ENCODE measurements at places on chromosomes 6 and 20.

DNA sequence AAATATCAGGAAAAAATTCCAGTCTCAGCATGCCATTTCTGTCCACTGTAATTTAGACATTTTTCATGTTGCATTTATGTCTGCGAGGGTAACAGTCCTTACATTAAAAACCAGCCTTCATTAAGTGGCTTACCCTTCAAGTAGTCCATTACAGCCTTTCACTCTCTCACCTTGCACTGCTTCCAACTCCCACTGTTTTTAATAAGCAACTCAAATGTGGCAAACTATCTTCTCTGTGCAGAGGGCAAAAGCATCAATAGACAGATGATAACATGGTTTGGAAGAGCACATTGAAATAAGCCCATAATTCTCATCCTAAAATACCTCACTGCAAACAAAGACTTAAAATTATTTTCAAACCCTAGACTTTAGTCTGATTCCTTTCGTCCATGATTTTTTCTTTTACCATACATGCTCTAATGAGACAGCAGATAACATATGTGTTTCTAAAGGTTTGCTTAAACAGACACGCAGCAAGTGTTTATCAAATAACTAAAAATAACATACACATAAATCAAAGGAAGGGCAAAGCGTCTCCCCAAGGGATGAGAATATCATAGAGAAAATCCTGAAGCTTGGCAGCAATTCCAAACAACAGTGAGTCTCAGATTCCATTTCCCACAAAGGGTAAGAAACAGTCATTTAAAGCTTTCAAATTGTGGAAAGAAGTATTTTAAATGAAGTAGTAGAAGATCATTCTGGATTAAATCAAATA lies 130.4 kb downstream of the PTPRK start:
- no peak for DNase-seq

DNA sequence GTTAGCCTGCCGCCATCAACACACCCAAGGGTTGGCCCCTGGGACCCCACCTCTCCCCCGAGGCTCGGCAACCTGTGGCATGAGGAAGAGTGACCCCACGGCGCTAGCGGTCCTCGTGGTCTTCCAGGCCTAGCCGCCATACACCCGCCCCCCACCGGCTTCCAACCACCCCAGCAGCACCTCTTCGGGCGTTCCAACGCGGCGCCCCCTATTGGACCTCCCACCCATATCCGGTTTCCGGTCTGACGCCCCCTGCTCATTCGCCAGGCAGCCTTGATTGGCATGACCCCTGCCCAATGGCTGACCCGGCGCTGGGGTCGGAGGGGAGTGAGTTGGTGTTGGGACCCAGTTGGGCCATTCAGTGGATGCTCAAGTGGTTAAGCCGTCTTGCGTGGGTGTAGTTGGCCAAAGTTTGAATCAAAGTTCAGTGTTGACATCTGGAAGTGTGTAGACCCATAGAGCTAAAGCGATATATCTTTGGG lies at the start of gene GNAS-AS1:
Gene GNAS-AS1, minus strand, starts transcription at position 210 of the 482 bp plus-strand sequence.
- DNase-seq, result peak; percentile 14

DNA sequence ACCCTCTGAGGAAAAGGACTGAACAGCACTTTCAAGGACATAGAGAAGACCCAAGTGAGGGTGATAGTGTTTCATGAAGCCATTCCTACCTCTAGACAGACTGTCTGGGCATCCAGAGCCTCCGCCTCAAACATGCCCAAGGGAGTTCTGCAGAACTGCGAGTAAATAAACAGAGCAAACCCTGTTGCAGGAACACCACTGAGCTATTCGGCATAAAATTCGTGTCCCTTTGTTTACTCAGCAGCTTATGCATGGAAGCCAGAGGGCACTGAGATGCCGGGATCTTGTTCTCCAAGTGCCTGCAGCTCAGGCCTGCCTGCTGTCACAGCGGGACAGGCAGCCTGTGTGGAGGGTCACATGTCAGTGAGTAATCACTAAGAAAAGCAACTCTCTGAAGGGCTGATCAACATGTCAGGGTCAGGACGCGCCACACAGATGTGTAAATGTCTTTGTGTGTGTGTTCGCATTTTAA lies 164.9 kb upstream of the HEY2 start:
- DNase-seq, result peak; percentile 37

DNA sequence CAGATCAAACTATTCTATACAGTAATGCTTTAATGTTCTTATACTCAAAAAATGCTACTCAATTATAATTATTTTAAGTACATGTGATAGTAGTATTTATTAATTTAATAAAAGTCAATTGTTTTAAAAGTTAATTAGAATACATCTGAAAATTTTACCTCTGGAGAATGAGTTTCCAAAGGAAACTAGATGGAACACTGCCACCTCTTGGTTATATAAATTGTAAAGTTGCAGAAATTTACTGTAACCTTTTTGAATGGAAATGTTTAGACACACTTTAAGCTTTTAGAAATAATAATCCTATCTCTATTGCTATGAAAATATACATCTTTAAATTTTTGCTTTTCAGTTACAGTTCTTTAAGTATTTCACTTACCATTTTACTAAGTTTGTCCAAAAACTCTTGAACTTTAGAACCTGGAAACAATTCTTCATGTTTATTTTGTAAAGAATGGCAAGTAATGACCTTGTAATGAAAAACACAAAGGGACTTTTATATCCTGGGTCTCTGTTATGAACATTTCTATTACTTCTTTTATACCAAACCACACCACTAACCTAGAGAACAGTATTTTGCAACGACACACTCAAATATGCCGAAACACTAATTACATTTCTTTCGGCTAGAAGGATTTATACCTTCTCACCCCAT lies 10.9 kb upstream of the BMP5 start:
- DNase-seq, result peak; percentile 50

DNA sequence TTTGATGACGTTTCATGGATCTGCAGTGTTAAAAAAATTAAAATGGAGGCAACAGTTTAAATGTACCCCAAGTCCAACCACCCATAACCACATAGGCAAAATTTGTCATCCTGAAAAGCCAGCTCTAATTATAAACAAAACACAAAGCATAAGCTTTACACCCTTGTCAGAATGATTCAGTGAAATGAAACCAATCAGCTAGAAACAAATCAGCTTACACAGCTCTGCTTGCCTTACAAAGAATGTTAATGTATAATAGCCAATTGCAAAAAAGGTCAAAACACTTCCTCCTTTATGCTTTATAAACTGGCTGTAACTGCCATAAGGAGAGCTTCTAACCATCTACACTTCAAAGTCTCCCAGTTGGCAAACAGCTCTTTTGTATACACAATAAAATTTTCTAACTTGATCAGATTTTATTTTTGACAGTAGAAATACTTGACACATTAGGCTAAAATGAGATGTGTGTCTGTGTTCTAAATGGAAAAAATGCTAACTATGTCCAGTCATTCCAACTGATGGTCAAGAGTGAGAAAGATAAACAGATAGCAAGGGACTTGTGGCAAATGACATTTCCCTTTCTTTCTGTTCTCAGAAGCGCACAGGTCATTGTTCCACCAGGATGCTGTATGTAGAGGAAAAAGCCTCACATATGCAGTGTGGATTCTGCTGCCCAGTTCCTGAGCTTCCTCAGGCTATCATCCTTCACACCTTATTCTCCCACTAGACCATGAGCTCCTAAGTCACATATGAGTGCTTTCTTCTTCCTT lies 344.3 kb upstream of the ID4 start:
- no peak for DNase-seq

- DNase-seq, result no peak
Measured at GRCh38 chr6:150967910-150968309, 102.4 kb downstream of the MTHFD1L start.

DNA sequence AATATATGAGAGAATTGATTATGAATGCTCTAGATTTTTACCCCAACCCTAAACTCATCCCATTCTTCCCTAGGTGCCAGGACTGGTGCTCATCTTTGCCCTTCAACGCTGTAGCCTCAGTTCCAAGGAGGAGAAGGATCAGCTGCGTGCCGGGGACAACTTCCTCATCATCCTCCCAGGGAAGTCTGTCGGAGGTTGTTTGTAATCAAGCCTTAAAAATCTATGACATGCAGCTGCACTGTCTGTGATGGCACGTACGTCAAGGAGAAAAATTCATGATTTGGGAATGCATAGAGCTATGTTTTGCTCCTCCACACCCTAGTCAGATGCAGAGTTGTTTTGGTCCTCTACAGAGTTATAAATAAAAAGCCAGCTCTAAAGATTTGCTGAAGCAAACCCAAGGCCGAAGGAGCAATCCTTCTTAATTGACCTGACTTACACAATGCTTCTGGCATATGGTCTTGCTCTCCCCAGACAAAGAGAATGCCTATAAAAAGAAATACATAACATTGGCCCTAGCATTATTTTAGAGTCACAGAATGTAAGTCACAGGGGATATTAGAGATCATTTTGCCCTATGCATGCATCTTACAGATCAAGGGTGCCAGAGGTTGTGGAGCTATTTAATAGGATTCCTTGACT lies 244.2 kb downstream of the HIVEP2 start:
- DNase-seq, result no peak

- no peak for DNase-seq
Measured at GRCh38 chr6:43996618-43997344, 130.5 kb downstream of the MRPL14 start.

DNA sequence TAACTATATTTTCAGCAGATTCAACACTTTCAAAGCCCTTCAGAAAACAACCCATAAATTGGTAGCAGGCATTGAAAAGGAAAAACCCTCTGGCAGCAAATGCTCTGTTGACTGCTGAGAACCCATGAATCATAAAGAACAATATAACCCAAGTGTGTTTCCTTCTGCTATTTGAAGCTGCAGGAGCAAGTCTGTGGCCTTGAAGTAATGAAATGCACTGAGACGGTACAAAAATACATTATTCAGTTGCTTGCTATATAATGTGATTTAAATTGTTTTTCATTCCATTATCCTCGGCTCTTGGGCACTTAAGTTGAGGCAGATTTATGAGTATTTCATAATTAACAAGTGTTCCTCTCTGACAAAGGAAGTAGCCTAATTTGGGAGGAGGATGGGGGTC lies 40.6 kb upstream of the SAMD5 start:
- no peak for DNase-seq

- no peak for DNase-seq
Measured at GRCh38 chr6:25511376-25511775, 140.6 kb upstream of the SCGN start.
